Thoracic aorta (tissue), 2 donors: ENCODE measurements at places on chromosomes 6 and 20. TPM values are rescaled to one million over a fixed set of nuclear protein-coding genes. Genes with fewer than 3 reads are reported as not detected.

- no peak overlapping the region for H3K27ac ChIP-seq
- H3K4me1 ChIP-seq = no peaks in the 10 kb centered on the region
- H3K36me3 ChIP-seq = no peaks in the 10 kb centered on the region
- H3K4me3 ChIP-seq = no peak overlapping the region
- no peaks in the 10 kb centered on the region for H3K27me3 ChIP-seq
Measured at GRCh38 chr6:154673919-154674318, 59.3 kb upstream of the SCAF8 start.

- H3K36me3 ChIP-seq = no peaks in the 10 kb centered on the region
- peaks cover 5% of the 10 kb centered on the region for H3K4me1 ChIP-seq
- no peaks in the 10 kb centered on the region for H3K27me3 ChIP-seq
Measured at GRCh38 chr6:163414946-163415619, 565 bp downstream of the QKI start.

- peaks cover 25% of the 10 kb centered on the region for H3K36me3 ChIP-seq
- H3K4me1 ChIP-seq = no peaks in the 10 kb centered on the region
Measured at GRCh38 chr20:25491446-25492038, 84.1 kb downstream of the GINS1 start.

- DNase-seq = no peak
- H3K4me3 ChIP-seq = no peak overlapping the region
- no peak overlapping the region for H3K27ac ChIP-seq
- no peaks in the 10 kb centered on the region for H3K27me3 ChIP-seq
- H3K4me1 ChIP-seq = no peaks in the 10 kb centered on the region
Measured at GRCh38 chr6:75012018-75012417, 193.8 kb downstream of the COL12A1 start.

DNA sequence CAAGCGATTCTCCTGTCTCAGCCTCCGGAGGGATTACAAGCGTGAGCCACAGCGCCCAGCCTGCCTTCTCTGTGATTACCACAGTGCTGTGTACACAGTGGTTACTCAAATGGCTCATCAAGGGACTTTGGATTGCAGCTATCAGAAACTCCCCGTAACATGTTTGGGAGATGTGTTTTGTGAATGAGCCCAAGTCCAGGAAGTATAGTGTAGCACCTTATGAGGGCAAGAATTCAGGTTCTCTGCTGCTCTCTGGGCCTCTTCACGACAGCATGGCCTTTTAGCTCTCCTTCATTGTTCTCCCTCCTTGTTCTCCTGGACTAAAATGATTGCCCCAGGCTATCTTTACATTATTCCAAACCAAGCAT is 34.1 kb upstream of the RPL7L1 start:
- H3K27me3 ChIP-seq = no peaks in the 10 kb centered on the region
- no peak overlapping the region for H3K4me3 ChIP-seq
- no peak overlapping the region for H3K27ac ChIP-seq

GRCh38 chr6:25239498-25239897 is 39.7 kb upstream of the CARMIL1 start:
- H3K36me3 ChIP-seq = no peaks in the 10 kb centered on the region
- no peak for DNase-seq
- no peak overlapping the region for H3K4me3 ChIP-seq
- peaks cover 16% of the 10 kb centered on the region for H3K4me1 ChIP-seq
- no peak overlapping the region for H3K27ac ChIP-seq
- H3K27me3 ChIP-seq = no peaks in the 10 kb centered on the region

- no peak overlapping the region for H3K27ac ChIP-seq
- H3K4me1 ChIP-seq = no peaks in the 10 kb centered on the region
- DNase-seq = no peak
- no peak overlapping the region for H3K4me3 ChIP-seq
- H3K27me3 ChIP-seq = no peaks in the 10 kb centered on the region
Measured at GRCh38 chr20:376750-377149, 3.8 kb upstream of the TRIB3 start.

GRCh38 chr6:47352194-47352920 is 42.7 kb upstream of the TNFRSF21 start:
- H3K27ac ChIP-seq = no peak overlapping the region
- H3K4me1 ChIP-seq = no peaks in the 10 kb centered on the region
- H3K4me3 ChIP-seq = no peak overlapping the region
- no peak for DNase-seq

DNA sequence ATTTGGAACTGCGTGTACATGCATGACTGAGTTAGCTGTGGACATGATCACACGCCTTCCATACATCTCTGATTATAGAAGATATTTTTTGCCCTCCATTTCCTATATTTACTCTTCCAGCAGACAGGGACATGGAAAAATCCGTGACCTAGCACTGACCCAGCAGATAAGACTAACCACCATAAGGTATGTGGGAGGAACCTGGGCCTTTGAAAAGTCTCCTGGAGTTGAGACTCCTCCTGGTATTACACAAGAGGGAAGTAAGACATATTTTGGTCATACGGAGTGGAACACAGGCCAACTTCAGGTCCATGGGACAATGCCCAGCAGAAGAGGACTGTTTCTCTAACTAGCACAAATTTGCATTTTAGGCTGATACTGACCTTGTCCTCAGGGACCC is 13.7 kb upstream of the SIRPB1 start:
- no peak for DNase-seq
- H3K4me1 ChIP-seq = no peaks in the 10 kb centered on the region
- H3K4me3 ChIP-seq = no peak overlapping the region
- no peaks in the 10 kb centered on the region for H3K27me3 ChIP-seq
- H3K27ac ChIP-seq = no peak overlapping the region

GRCh38 chr6:41269166-41269565 is 17.3 kb downstream of the TREM1 start:
- H3K27me3 ChIP-seq = no peaks in the 10 kb centered on the region
- H3K27ac ChIP-seq = no peak overlapping the region
- H3K36me3 ChIP-seq = no peaks in the 10 kb centered on the region
- no peak for DNase-seq
- no peak overlapping the region for H3K4me3 ChIP-seq
- H3K4me1 ChIP-seq = no peaks in the 10 kb centered on the region

DNA sequence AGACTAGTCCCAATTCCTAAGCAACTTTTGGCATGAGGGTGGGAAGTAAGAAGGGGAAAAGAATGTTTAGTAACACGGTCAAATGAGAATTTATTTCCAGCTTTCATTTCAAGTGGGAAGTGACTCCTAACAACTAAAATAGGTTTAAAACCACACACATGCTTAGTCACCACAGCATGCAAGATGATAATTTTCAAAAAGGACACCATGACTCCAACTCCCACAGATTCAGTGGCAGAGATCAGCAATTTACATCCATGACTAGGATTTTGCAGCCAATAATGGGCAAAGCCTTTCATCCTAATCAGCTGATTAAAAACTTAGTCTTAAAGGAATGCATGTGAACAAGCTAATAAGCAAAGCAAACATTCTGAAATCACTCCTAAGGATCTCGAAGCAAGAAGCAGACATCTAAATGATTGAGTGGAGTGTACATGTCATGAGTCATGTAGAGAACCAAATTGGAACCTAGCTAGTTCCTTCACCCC is 48.1 kb upstream of the GCLC start:
- H3K27me3 ChIP-seq = no peaks in the 10 kb centered on the region
- no peak for DNase-seq
- H3K4me3 ChIP-seq = no peak overlapping the region
- H3K4me1 ChIP-seq = no peaks in the 10 kb centered on the region
- H3K36me3 ChIP-seq = no peaks in the 10 kb centered on the region

DNA sequence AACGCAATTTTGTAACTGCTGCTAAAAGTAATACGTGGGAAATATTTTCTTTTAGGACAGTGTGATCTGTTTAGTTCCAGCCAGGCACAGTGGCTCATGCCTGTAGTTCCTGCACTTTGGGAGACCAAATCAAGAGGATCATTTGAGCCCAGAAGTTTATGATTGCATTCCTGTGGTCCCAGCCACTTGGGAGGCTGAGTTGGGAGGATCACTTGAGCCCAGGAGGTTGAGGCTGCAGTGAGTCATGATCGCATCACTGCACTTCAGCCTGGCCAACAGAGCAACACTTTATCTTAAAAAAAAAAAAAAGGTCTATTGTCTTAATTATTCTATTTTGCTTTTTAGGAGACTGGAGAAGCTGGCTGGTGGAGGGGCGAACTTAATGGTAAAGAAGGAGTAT is 101.5 kb downstream of the CD2AP start:
- peaks cover 4% of the 10 kb centered on the region for H3K36me3 ChIP-seq
- no peaks in the 10 kb centered on the region for H3K27me3 ChIP-seq
- no peak overlapping the region for H3K27ac ChIP-seq
- no peaks in the 10 kb centered on the region for H3K4me1 ChIP-seq

DNA sequence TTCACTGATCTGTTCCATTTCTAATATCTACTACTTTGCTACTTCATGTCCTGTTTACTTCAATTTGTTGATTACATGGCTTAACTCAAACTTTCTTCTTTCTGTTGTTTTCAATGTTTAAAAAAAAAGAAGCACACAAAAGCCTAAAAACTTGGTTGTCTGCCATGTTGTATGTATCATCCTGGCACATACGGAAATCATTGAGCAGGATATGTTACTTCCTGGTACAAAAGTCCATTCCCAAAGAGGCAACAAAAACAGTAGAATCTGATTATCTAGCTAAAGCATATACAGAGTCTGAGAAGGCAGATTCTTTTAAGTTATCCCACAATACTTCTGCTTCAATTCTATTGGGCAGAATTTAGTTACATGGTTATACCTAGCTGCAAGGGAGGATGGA is 14.5 kb upstream of the COL12A1 start:
- H3K27ac ChIP-seq = no peak overlapping the region
- H3K4me3 ChIP-seq = no peak overlapping the region

DNA sequence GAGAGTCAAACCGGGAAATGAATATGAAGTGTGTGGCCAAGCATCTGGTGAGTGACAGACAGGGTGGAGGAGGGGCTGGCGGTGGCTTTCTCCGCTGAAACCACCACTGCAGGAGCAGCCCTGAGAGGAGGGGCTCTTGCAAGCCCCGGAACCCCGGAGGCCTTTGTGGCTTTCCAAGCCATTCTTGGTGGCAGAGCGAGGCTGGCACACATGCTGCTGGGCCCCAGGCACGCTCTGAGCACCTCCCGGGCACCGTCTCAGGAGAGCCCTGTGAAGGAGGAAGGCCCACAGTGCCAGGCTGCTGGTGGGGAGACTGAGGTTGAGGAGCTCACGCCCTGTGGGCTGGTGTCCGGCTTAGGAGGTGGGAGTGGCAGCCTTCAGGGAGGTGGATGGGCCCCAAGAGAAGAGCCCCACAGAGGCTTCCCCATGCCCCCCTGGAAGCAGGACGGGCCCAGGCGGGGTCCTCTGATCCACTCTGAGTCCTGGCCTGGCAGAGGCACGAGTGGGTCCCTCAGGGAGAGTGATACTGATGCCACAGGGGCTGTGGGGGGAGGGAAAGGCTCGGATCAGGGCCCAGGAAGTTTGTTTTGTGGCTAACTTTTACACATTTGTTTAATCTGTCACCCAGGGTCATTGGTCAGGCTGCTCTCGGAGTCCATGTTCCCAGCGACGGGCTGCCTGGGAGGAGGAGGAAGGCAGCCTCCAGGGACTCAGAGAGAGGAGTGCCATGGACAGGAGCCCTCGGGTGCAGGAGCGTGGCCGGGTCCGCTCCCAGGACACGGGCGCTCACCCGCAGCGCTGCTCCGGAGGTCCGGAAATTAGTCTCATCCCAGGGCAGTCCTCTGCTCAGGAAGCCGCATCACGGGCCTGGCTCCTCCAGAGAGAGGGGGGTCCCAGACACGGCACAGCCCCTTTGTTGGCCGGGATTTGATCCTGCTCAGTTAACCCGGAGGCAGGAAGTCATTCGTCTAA is 170.7 kb downstream of the ERMARD start:
- H3K27me3 ChIP-seq = no peaks in the 10 kb centered on the region
- DNase-seq = no peak
- H3K4me1 ChIP-seq = no peaks in the 10 kb centered on the region

VGLL2 gene
- not detected for total RNA-seq

SLC22A16 gene
- total RNA-seq = 3.8 TPM

AARS2 gene
- 6.0 TPM for total RNA-seq
